Upper lobe of right lung (tissue), 1 donor: ENCODE measurements at places on chromosomes 2 and 18. TPM values are rescaled to one million over a fixed set of nuclear protein-coding genes. Genes with fewer than 3 reads are reported as not detected.

Gene INHA
- total RNA-seq: 0.43 TPM

Gene C2orf66
- 0.38 TPM for total RNA-seq

Gene COL3A1
- total RNA-seq: 188 TPM

Gene DSG2
- total RNA-seq: 34.2 TPM

Gene COPS7B
- 34.8 TPM for total RNA-seq

Gene TUBA3D
- not detected for total RNA-seq

Gene MARCO
- total RNA-seq: 165 TPM

Gene DPYSL5
- not detected for total RNA-seq

Gene PARD3B
- total RNA-seq: 32.5 TPM

Gene ABHD1
- total RNA-seq: 0.35 TPM

Gene KCNG2
- total RNA-seq: 0.46 TPM

Gene CD207
- total RNA-seq: 3.6 TPM

DNA sequence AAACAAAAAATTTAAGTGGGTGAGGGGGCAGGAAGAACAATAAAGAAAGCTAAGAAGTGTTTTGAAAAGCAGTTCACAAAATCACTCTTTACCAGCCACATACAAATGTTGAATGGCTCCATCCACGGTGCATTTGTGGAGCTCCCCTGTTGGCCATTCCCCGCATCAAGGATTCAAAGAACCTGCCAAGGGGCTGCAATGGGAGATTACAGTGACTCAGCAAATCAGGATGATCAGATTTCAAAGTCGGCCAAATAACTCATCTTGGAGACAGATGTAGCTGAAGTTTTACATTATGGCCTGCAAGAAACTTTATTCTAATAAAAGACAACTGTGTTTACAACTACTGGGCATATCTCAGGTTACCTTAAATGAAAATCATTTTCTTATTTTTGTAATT lies 26.9 kb downstream of the COL4A3 start:
- H3K4me3 ChIP-seq: no peak overlapping the region
- DNase-seq: no peak
- H3K27me3 ChIP-seq: no peaks in the 10 kb centered on the region

- no peak overlapping the region for H3K27ac ChIP-seq
- peaks cover 94% of the 10 kb centered on the region for H3K27me3 ChIP-seq
- no peak overlapping the region for H3K4me3 ChIP-seq
These were observed 37.8 kb upstream of the ATP6V1B1 start for GRCh38 chr2:70897977-70898226.

DNA sequence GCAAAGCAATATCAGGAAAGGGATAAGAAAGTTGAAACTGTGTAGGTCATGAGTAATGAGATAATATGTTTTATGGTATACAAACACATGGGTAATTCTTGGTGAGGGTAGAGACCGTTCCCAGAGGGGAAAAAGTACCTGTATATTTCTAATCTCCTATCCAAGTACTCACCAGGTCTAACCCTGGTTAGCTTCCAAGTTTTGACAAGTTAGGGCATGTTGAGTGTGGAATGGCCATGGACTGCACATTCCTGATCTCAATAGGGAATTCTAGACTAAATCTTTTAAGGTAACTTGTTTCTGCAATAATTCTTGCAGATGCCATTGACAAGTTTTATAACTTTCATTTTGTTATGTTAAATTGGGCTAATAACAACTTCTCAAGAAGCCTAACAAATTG lies 216.6 kb downstream of the SPAG16 start:
- H3K4me3 ChIP-seq: no peak overlapping the region
- no peaks in the 10 kb centered on the region for H3K36me3 ChIP-seq
- no peaks in the 10 kb centered on the region for H3K27me3 ChIP-seq
- no peak for DNase-seq
- no peaks in the 10 kb centered on the region for H3K4me1 ChIP-seq

GRCh38 chr2:86512034-86512433 lies 51.2 kb downstream of the CHMP3 start:
- H3K36me3 ChIP-seq: peaks cover 34% of the 10 kb centered on the region
- H3K27ac ChIP-seq: peak overlapping the region; percentile 0
- H3K4me1 ChIP-seq: peaks cover 10% of the 10 kb centered on the region
- DNase-seq: no peak

GRCh38 chr2:172972005-172972619 lies 103.5 kb upstream of the MAP3K20 start:
- H3K27me3 ChIP-seq: no peaks in the 10 kb centered on the region
- peaks cover 20% of the 10 kb centered on the region for H3K4me1 ChIP-seq
- peak; percentile 68 for DNase-seq
- H3K4me3 ChIP-seq: no peak overlapping the region

DNA sequence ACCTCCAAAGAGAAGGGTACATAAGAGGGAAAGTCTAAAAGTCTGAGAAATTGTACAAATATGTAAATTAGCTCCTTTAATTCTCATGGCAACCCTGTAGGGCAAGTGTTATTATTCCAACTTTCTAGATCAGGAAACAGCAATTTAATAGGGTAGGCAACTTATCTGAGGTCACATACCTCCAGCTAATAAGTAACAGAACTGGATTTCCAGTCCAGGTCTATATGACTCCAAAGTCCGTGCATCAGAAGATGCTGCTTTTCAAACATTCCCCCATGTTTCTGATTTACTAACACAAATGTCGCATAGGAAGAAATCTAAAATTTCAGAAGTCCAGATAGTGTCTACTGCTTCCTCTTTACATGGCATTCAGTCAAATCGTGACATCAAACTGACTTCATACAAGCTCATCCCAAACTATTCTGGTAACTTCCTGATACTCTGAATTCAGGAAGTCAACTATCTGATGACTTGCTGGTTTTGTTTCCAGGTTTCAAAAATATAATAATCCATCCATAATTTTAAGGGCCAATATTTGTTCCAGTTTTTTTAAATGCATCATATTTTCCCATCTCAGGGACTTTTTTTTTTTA lies 419.3 kb upstream of the ACVR2A start:
- H3K4me1 ChIP-seq: no peaks in the 10 kb centered on the region
- H3K36me3 ChIP-seq: no peaks in the 10 kb centered on the region
- no peak for DNase-seq
- no peaks in the 10 kb centered on the region for H3K27me3 ChIP-seq

DNA sequence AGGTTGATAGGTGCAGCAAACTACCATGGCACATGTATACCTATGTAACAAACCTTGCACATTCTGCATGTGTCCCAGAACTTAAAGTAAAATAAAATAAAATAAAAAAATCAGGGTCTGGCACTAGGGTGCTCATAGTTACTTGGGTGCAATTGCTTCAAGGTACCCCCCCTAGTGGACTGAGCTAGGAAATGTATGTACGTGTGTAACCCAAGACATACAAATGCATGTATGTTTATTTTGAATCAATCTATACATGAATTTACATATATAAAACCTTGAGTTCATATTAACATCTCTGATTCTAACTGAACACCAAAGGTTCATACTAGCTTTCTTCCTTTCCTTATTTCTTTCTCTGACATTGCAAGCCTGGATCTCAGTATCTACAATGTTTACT lies 51.5 kb downstream of the USP37 start:
- H3K27me3 ChIP-seq: no peaks in the 10 kb centered on the region
- no peak overlapping the region for H3K4me3 ChIP-seq
- peaks cover 9% of the 10 kb centered on the region for H3K36me3 ChIP-seq
- no peaks in the 10 kb centered on the region for H3K4me1 ChIP-seq

- no peak for DNase-seq
- H3K27me3 ChIP-seq: no peaks in the 10 kb centered on the region
- no peaks in the 10 kb centered on the region for H3K36me3 ChIP-seq
- no peak overlapping the region for H3K4me3 ChIP-seq
- peaks cover 11% of the 10 kb centered on the region for H3K4me1 ChIP-seq
These were observed 3.6 kb upstream of the GYPC start for GRCh38 chr2:126652323-126652891.

- DNase-seq: no peak
- H3K27ac ChIP-seq: no peak overlapping the region
- no peak overlapping the region for H3K4me3 ChIP-seq
- no peaks in the 10 kb centered on the region for H3K27me3 ChIP-seq
- H3K4me1 ChIP-seq: no peaks in the 10 kb centered on the region
These were observed 593.6 kb downstream of the TMX3 start for GRCh38 chr18:68121308-68121707.

GRCh38 chr2:53442783-53443182 lies 324.8 kb upstream of the CHAC2 start:
- no peak overlapping the region for H3K27ac ChIP-seq
- no peaks in the 10 kb centered on the region for H3K36me3 ChIP-seq
- no peaks in the 10 kb centered on the region for H3K4me1 ChIP-seq
- H3K4me3 ChIP-seq: no peak overlapping the region
- no peaks in the 10 kb centered on the region for H3K27me3 ChIP-seq

DNA sequence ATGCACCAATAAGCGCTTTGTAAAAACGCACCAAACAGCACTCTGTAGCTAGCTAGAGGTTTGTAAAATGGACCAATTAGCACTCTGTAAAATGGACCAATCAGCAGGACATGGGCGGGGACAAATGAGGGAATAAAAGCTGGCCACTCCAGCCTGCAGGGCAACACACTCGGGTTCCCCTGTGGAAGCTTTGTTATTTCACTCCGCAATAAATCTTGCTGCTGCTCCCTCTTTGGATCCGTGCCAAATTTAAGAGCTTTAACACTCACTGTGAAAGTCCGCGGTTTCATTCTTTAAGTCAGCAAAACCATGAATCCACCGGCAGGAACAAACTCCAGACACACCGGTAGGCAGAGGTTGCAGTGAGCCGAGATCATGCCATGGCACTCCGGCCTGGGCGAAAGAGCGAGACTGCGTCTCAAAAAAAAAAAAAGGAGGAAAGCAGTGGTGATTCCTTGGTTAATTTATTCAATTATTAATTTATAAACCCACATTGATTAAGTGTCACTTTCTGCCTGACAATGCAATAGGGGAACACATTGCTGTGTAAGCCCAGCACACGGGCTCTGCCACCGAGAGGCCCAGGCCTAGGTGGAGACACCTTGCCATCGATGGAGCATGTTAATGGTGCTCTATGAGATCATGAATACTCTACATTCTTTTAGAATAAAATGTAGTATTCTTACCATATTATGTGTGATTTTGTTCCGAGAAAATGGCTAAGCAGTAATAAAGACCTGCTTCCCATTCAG lies 687.6 kb upstream of the HS6ST1 start:
- H3K4me3 ChIP-seq: no peak overlapping the region
- H3K36me3 ChIP-seq: no peaks in the 10 kb centered on the region
- H3K27me3 ChIP-seq: no peaks in the 10 kb centered on the region
- no peak overlapping the region for H3K27ac ChIP-seq

GRCh38 chr2:195686564-195686963 lies 29.5 kb downstream of the SLC39A10 start:
- no peak overlapping the region for H3K4me3 ChIP-seq
- no peak for DNase-seq
- H3K36me3 ChIP-seq: no peaks in the 10 kb centered on the region
- no peaks in the 10 kb centered on the region for H3K4me1 ChIP-seq
- no peaks in the 10 kb centered on the region for H3K27me3 ChIP-seq

- DNase-seq: no peak
- H3K4me3 ChIP-seq: no peak overlapping the region
- no peaks in the 10 kb centered on the region for H3K36me3 ChIP-seq
- no peak overlapping the region for H3K27ac ChIP-seq
- no peaks in the 10 kb centered on the region for H3K4me1 ChIP-seq
- H3K27me3 ChIP-seq: no peaks in the 10 kb centered on the region
These were observed 102.2 kb upstream of the KCTD1 start for GRCh38 chr18:26650310-26651268.

- peak overlapping the region; percentile 63 for H3K27ac ChIP-seq
- H3K4me3 ChIP-seq: no peak overlapping the region
- H3K4me1 ChIP-seq: peaks cover 32% of the 10 kb centered on the region
- no peaks in the 10 kb centered on the region for H3K27me3 ChIP-seq
- H3K36me3 ChIP-seq: no peaks in the 10 kb centered on the region
These were observed 5.1 kb downstream of the AGPS start for GRCh38 chr2:177397481-177398289.

DNA sequence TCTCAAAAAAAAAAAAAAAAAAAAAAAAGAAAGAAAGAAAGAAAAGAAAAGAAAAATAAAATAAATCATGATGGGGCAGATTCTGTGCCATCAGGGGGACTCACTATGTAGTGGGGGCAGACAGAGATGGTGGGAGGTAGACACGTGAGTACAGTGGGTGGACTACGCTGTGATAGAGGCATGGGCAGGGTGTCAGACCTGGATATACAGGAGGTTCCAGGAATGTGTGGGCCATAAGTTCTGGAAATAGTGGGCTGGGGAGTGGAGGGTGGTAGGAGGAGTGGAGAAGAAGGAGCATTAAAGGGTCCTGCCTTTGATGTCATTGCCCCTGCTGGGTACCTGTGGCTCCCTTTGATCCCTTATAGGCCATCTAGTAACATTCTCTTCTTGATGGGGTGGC lies 8.8 kb upstream of the WNT6 start:
- peaks cover 47% of the 10 kb centered on the region for H3K27me3 ChIP-seq
- no peak overlapping the region for H3K4me3 ChIP-seq
- H3K27ac ChIP-seq: no peak overlapping the region
- no peaks in the 10 kb centered on the region for H3K36me3 ChIP-seq
- no peak for DNase-seq

DNA sequence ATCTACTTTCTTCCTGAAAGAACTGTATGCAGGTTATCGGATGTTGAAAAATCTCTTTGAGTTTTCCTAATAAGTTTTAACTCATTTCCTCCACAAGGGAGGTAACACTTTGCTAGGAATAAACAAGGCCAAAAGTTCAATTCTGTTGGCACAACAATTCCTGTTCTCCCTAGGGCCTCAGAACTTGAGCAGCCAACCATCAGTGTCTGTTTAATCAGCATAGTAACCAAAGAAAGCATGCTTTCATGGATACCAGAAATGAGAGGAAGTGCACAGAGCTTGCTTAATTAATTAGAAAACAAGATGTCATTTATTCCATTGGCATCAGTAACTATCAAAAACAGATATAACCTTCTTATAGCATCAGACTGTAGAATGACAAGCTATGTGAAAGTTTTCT lies 503.2 kb upstream of the CNTNAP5 start:
- no peaks in the 10 kb centered on the region for H3K4me1 ChIP-seq
- no peak for DNase-seq
- no peaks in the 10 kb centered on the region for H3K27me3 ChIP-seq

GRCh38 chr2:129654331-129654730 lies 325.1 kb upstream of the RAB6C start:
- H3K36me3 ChIP-seq: no peaks in the 10 kb centered on the region
- no peaks in the 10 kb centered on the region for H3K27me3 ChIP-seq
- no peak overlapping the region for H3K4me3 ChIP-seq
- no peaks in the 10 kb centered on the region for H3K4me1 ChIP-seq
